ENCODE measurements at places on chromosomes 5 and 9.

- no peak for DNase-seq
Measured at GRCh38 chr5:10216107-10216506, 33.6 kb downstream of the ATPSCKMT start.

- no peak for DNase-seq
Measured at GRCh38 chr5:44358421-44358820, 30.8 kb downstream of the FGF10 start.

GRCh38 chr9:89377411-89377810 lies 59.1 kb downstream of the SECISBP2 start:
- no peak for DNase-seq

DNA sequence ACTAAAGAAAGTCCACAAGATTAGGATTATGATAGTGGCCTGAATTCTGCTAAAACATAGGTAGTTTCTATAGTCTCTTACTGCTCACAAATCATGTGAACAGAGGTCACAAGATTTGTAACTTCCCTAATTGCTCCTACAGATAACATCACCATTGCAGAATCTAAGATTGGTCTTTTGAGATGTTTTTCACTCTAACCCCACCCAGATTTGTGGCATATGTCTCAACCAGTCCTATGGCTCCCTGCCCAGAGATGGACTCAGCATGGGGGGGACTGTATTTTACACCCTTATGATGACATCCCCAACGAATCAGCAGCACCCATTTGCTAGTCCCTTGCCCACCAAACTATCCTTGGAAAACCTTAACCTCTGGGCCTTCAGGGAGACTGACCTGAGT lies 1046.2 kb downstream of the CDH12 start:
- DNase-seq: peak; percentile 74

DNA sequence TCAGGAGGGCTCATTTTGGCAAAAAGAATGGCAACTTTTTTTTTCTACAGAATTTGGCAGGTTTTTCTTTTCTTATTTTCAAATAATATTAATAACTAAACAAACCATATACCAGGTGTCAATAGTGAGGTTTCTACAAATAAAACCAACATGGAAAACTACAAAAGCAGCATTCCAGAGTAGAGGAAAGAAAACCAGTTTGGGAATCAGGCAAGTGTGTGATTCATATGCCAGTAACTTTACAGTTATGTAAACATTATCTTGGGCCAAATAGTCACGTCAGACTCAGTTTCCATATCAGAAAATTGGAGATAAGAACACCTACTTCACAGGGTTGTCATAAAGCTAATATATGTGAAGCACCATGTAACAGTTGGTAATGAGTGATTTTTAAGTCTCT lies 51.7 kb downstream of the FBXW11 start:
- peak; percentile 89 for DNase-seq

All from NCI-H226 (cell line).